ENCODE measurements at places on chromosomes 4 and X. TPM values are rescaled to one million over a fixed set of nuclear protein-coding genes. Genes with fewer than 3 reads are reported as not detected.

DNA sequence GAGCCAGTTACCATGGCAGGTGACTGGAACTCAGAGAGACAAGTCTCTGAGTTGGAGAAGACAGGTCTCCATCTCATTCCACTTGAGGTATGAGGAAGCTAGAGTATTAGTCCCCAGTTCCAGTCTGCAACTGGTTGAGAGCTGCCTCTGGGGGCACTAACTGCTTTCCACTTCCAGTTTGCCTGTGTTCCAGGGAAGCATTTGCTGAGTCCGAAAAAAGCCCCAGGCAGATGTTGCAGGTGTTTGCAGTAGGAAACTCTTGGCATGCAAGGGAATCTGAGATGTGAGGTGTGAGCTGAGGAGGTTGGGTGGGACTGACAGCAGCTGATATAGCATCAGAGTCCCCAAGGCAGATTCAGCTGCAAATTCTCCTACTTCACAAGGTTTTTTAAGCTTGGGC is 272.2 kb upstream of the CASK start:
- no peak for DNase-seq

The ADAM29 gene
- total RNA-seq = 0.41 TPM

The AWAT2 gene
- total RNA-seq = not detected

DNA sequence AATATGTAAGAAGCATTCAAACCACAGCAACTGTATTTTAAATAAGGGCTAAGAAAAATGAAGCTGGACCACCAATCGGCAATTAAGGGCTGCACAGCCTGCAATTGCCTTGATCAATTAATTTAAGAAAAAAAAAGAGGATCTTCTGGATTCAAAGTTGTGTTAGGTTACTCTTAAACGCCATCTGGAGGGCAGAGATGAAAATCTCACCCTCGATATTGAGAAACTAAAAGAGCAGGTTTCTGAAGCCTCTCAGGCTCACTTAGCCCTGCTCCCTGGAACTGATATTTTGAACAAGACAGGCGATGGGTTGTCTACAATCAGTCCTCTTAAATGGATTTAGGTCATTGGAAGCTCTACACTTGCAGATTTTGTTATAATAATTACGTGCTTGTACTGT is 579.4 kb downstream of the GRXCR1 start:
- DNase-seq = no peak

GRCh38 chrX:68462197-68462596 is 28.9 kb upstream of the OPHN1 start:
- no peak for DNase-seq

- peak; percentile 42 for DNase-seq
These were observed 63.6 kb downstream of the SPINK2 start for GRCh38 chr4:56757821-56758411.

GRCh38 chr4:147139455-147140198 is 194.0 kb upstream of the TTC29 start:
- DNase-seq = no peak

- no peak for DNase-seq
These were observed 298.6 kb downstream of the DHX15 start for GRCh38 chr4:24285759-24286158.

The TAF7L gene
- 0.41 TPM for total RNA-seq

DNA sequence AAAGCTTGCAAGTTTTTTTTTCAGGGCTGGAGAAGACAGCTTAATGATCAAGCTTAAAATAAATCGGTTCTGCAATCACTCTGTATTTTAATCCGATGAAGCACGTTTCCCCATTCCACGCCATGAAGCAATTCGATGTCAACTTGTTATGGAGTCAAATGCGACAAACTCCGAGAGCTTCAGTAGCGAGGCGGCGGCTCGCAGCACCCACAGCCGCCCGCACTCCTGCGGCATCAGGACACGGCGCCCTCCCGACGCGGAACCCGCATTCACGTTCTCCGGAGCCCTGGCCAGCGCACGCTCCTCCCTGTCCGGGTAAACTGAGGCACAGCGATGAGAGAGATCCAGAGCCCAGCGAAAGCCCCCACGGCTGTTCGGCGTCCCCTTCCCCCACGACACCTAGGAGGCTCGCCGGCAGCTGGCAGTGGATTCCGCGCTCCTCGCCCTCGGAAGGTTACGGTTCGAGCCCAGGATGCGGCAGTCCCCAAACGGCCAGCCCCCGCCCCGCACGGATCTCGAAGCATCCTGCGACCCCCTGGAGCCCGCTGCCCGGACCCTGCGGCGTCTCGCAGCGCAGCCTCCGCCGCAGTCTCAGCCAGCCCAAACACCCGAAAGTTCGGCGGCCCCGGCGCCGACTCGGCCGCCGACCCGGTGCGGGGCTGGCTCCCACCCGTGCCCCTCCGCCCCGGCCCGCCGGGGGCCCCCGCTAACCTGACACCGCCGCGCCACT is 507 bp downstream of the MFAP3L start:
- peak; percentile 32 for DNase-seq

The EGF gene
- under 0.01 TPM for total RNA-seq

GRCh38 chrX:152573866-152574265 is 63.8 kb upstream of the GABRQ start:
- DNase-seq = no peak

DNA sequence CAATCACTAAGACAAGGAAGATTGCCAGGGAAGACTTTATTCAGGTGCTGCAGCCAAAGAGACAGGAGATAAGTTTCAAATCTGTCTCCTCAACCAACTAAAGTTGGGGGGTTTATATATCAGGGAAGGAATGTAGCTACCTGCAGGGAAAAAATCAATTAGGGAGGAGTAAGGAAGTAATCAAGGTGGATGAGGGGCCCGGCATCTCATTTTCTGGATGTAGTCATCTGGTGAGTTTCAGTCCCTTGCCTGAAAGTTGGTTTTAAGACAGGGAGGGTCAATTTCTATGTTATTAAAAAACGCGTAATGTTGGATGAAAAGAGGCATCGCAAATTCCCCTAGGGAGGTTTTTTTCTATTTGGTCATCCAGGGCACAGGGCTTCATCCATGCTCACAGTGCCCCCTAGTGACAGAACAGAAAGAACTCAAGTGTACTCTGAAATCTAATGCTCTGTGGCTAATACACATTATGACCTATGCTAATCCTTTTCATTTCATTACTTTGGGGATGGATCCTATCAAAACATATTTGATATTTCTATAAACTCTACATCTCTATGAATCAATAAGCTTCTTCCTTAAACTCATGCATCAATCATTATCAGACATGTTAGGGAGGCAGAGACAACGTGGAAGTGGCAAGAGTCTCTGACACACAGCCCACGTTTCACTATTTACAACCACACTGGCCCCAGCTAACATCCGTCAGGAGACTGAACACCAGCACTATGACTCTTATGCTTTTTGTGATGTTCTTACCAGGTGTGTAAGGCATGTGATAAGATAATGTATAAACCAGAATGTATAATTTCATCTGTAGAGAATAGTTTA is 1577.0 kb upstream of the TENM3 start:
- no peak for DNase-seq

DNA sequence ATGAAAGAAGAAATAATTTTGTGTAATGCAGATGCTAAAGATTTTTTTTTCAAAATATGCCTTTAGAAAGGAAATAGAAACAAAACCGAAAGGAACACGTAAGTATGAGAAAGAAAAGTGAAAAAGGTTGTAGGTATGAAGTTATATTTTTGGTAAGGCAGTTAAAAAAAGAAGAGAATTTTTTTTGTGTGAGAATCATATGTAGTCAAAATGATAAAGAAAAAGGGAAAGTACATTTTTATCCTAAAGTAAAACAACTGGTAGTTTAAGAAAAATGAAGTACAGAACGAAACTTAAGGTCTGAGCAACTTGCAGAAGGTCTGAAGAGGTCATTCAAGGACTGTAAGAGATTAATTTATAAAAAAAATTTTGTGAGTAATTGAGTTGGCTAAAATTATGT is 164.0 kb upstream of the TRAM1L1 start:
- DNase-seq = no peak

DNA sequence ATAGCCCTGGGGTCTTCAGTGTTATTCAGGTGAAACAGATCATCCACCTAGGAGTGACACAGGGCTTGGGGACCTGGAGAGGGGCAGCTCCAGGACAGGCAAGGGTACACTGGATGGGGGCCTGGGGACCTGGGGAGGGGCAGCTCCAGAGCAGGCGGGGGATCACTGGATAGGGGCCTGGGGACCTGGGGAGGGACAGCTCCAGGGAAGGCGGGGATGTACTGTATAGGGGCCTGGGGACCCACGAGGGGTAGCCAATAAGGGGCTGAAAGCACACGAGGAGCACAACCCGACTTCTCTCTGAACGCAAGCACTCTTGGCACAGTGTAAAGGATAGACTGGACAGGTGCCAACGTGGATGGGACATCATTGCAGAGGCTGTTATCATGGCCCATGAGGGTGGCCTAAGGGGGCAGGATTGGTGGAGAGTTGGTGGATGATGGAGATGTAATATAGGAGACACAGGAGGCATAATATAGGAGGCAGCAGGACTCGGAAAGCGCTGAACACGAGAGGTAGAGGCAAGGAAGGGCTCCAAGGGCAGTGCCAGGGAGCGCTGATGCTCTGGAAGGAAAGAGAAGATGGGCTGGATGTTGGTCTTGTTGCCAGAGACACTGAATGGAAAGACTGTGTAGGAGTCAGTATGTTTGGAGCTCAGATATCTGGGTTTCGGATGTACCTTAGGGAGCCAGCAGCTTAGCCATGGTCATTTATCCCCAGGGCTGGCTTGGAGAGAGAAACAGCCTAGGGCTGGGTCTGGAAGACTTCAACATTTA is 37.9 kb upstream of the FGFBP2 start:
- DNase-seq = no peak

The NDP gene
- 27.3 TPM for total RNA-seq
